ENCODE measurements at places on chromosomes 7 and 10.

GRCh38 chr7:90988996-90989765, 275.1 kb upstream of the FZD1 start:
- DNase-seq = no peak

DNA sequence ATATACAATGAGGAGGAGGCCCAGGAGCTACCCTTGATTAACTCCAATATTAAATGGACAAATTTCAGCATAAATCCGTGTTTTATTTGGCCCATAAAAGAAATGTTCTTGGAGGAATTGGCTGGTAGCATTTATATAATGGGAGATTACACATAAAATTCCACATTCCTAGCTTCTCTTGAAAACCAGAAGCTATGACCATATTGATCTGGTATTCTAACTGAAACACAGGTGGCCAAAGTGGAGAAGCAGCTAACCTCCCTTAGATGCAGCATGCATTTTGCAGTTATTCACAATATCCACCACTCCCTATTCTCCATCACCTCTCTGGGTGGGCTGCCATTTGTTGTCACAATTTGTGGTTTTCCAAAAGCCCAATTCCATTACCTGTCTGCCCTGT, 148.8 kb upstream of the CACNA2D1 start:
- no peak for DNase-seq

GRCh38 chr10:30368065-30368718, 19.1 kb upstream of the MTPAP start:
- no peak for DNase-seq

- DNase-seq = no peak
These were observed 737 bp upstream of the NUB1 start for GRCh38 chr7:151340794-151341356.

DNA sequence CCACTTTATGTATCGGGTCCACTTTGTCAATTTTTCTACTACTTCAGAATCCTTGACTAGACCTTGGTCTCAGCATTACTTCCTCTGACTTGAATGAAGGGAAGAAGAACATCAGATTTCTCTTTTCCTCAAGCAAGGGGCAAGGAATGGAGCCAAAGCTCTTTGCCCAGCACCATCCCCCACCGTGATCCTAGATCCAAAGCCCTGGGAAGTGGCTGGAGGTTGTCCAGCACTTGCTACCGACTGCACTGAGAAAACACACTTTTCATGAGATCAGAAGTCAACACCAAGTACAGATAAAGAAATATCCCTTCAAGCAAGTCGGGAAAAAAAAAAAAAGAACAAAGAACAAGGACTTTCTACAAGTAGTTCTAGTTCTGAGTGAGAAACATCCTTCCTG, 102.1 kb upstream of the DDC start:
- no peak for DNase-seq

DNA sequence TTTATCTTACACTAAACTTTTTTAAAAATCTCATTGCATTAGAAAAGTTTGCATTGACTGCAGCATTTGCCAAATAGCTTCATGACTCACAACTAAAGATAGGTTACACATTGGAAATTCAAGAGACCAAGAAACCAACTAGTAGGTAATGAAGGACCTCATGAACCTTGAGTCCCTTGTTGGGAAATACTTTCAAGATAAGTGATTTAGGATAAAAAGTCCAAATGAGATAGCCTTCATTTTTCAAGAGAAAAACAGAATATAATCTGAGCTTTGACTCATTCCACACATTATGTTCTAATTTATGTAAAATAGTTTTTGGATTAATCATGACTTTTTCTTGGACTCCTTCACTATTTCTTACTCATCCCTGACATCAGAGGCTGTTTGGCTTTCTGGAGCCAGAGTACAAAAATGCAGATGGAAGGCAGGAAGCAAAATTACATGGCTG, 13.1 kb upstream of the LIPF start:
- DNase-seq = no peak

- no peak for DNase-seq
These were observed 834.3 kb upstream of the C7orf33 start for GRCh38 chr7:147756300-147756699.

DNA sequence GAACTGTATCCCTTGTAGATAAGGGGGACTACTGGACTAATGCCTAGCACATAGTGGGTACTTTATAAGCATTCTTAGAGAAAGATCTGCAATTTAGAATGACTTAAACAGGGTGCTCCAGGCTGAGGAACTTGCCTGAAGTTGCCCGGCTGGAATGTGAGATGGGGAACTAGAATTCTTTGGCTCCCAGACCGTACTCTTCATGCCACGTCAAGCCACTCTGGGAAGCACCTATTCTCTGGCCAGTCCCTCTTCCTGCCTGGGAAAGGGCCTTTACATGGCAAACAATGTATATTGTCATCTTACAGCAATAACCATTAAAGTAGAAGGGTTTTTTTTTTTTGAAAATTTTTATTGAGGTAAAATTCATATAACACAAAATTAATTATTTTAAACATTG, 34.5 kb downstream of the ATXN7L1 start:
- DNase-seq = no peak

- no peak for DNase-seq
These were observed 133.7 kb upstream of the NAMPT start for GRCh38 chr7:106418526-106418925.

- no peak for DNase-seq
These were observed 364.1 kb downstream of the RPS24 start for GRCh38 chr10:78397786-78398185.

GRCh38 chr7:29564496-29565223, 1.0 kb downstream of the PRR15 start:
- DNase-seq = no peak

DNA sequence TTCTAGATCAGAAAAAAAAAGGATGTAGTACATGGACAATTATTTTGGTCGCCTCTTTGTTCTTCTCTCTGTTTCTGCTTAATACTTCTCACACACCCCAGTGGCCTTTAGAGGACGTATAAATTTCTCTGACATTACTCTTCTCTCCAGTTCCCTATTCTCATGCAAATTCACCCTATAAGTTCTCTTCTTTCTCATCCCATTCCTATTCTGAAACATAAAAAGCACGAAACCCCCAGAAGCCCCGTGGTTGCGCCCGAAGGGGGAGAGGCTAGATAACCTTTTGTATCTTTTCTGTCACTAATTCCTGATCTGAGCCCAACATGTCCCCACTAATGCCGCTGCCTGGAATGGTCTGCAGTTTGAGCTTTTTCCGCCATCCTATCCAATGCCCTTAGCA, 136.9 kb downstream of the SKIDA1 start:
- no peak for DNase-seq

GRCh38 chr7:31729195-31729804, 42.3 kb downstream of the PPP1R17 start:
- DNase-seq = no peak

Data from GOT3 (cell line).